ENCODE measurements at places on chromosomes 1 and 21.

- no peak for DNase-seq
Observed at GRCh38 chr1:21898326-21899200, 38.5 kb downstream of the HSPG2 start.

GRCh38 chr21:22235866-22236590 is 1237.8 kb downstream of the NCAM2 start:
- no peak for DNase-seq

DNA sequence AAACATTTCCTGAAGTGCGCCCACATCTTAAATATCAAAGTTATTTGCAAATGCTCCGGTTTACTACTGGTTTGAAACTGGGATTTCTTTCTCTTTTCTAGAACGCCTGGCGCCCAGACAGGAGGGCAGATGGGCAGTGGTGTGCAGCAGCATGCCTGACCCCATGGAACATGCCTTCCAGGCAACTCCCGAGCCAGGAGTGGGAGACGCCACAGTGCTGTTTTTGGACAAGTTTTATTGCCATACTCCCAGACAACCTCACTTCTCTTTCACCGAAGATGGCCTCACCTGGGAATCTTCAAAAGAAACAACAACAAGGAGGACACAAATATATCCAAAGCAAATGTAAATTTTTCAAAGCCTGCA is 21.5 kb downstream of the UBE2G2 start:
- DNase-seq, result no peak

- DNase-seq, result no peak
Observed at GRCh38 chr21:16676391-16676790, 836.5 kb upstream of the CXADR start.

DNA sequence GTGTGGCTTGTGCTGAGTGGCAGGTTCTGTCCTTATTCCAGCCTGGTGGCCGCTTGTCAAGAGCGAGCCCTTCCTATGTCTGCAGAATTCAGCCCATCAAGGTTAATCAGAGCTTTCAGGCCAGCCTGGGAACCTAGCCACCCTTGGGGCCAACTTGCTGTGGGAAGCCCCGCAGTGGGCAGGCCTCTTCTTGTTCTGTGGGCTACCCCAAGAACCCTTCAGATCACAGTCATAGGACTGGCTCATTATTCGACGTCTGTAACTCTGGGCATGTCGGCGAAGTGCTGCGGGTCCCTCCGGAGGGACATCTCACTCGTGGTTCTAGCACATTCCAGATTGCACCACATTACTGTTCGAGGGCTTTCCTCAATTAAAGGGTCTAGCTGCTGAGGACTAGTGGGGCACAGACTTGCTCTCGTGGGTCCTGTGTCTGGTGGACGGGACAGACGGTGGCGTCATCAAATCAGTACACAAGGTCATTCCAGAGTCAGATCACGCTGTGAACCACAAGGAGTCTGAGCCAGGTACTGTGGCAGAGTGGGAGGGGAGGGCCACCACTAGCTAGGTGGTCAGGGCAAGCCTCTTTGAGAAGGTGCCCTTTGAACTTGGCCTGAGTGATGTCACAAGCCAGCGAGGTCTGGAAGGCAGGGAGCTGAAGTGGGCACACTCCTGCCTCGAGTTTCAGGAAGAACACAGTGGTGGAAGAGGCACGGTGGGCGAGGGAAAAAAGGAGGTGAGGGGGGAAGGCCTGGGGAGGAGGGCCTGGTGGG is 20.3 kb upstream of the TNFRSF1B start:
- no peak for DNase-seq
